ENCODE measurements at places on chromosomes 2 and 18.

GRCh38 chr18:14100503-14101286, 31.5 kb downstream of the ZNF519 start:
- DNase-seq: no peak

GRCh38 chr2:187569571-187569970, 15.3 kb upstream of the TFPI start:
- DNase-seq: no peak

- no peak for DNase-seq
Observed at GRCh38 chr2:6741229-6741628, 124.5 kb downstream of the CMPK2 start.

DNA sequence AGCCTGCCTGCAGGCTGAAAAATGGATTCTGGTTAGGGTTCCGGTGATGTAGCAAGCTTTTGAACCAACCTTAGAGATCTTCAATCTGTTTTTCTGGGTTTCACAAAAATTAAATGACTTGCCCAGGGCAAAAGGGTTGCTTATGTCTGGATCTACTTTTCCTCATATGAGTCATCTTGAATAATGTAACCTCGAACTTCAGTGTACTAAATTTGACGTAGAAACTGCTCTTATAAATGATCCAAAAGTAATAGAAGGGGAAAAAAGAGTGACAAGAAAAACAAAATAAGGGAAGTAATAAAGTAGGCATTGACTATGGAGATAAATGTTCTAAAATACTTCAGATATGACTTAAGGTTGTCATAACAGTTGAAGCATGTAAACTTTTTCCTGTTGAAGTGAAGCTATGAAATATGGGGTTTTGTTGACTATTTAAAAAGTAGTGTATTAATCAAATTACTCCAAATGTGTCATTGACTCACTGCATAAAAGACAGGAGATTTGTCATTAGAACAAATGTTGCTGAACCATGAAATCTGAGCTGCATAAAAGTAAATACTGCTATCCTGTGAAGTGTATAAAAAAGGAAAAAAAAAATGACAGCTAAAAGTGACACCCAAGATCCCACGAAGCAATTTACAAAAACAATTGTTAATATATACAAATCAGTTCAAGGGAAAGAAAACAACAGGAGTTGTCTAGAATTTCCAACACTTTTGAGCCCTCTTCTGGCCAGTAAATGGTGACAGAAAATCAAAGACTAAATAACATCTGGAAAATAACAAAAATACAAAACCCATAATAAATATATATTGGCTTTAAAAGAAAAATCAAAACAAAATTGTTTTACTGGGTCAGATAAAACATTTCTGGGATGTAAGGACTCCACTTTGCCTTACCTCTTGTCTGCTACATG, 103.6 kb upstream of the SERPINE2 start:
- no peak for DNase-seq

- DNase-seq: no peak
Observed at GRCh38 chr2:9052821-9053533, 49.5 kb upstream of the MBOAT2 start.

Measured in NCI-H2029 (cell line).